ENCODE measurements at places on chromosomes 13 and 19. TPM values are rescaled to one million over a fixed set of nuclear protein-coding genes. Genes with fewer than 3 reads are reported as not detected.

Gene ZNF440
- polyA plus RNA-seq: 15.6 TPM

DNA sequence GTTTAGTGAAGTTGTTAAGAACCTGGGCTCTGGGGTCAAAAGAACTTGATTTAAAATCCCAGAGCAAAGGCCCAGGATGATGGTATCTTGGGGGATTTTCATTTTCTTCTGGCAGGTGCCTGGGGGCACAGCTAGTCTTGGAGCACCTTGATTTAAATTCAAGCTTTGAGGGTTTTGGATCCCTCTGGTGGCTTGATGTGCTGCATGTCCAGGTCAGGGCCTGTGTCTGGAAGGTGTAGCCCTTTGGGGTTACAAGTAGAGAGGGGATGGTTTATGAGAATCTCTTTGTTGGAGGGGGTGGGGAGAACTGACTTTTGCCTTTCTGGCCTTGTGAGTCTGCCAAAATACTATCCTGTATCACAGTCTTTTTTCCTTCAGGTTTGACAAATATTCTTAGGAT is 55.8 kb downstream of the AKAP11 start:
- DNase-seq: no peak

- no peak for DNase-seq
These were observed 225.4 kb downstream of the PCCA start for GRCh38 chr13:100314132-100314910.

DNA sequence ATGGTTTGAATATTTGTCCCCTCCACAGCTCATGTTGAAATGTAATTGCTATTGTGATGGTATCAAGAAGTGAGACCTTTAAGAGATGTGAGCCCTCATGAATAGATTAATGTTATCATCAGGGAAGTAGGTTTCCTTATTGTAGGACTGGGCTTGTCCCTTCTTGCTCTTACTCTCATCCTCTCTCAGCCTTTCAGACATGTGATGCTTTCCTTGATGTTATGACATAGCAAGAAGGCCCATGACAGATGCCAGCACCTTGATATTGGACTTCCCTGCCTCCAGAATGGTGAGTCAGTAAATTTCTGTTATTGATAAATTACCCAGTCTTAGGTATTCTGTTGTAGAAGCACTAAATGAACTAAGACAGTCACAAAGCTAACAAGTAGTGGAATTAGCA is 5.7 kb upstream of the ZMYM2 start:
- no peak for DNase-seq

DNA sequence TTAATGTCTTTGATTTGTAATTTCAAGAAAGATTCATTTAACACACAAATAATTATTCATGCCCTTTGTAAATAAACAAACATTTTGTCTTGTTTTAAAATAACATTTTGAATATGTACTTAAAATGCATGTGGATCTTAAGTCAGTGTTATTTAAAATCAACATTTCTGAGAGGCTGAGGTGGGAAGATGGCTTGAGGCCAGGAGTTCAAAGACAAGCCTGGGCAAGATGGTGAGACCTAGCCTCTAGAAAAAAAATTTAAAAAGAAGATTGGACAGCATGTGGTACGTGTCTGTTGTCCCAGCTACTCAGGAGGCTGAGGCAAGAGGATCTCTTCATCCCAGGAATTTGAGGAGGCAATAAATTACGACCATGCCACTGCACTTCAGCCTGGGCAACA is 1268.2 kb downstream of the SLITRK1 start:
- no peak for DNase-seq

DNA sequence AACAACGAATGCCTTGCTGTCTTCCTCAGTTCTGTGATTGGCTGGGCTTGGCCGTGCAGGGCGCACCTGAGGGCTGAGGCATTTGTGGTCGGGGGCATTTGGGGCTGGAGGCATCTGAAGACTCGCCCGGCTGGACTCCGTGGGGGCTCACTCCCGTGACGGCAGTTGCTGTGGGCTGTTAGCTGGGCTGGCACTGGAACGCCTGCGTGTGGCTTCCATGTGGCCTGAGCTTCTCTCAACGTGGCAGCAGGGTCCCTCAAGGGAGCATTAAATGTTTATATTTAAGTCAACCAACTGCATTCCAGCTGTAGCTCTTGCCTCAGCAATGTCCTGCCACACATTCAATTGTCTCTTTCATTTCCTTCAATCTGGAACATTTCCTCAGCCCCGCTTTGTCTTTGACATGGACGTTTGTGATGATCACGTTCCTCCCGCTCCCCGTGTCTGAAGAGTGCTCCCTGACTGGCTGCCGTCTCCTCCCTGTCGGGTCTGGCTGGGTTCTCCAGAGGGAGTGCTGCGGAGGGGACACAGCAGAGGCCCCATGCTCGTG is 21.0 kb downstream of the CCDC8 start:
- no peak for DNase-seq

DNA sequence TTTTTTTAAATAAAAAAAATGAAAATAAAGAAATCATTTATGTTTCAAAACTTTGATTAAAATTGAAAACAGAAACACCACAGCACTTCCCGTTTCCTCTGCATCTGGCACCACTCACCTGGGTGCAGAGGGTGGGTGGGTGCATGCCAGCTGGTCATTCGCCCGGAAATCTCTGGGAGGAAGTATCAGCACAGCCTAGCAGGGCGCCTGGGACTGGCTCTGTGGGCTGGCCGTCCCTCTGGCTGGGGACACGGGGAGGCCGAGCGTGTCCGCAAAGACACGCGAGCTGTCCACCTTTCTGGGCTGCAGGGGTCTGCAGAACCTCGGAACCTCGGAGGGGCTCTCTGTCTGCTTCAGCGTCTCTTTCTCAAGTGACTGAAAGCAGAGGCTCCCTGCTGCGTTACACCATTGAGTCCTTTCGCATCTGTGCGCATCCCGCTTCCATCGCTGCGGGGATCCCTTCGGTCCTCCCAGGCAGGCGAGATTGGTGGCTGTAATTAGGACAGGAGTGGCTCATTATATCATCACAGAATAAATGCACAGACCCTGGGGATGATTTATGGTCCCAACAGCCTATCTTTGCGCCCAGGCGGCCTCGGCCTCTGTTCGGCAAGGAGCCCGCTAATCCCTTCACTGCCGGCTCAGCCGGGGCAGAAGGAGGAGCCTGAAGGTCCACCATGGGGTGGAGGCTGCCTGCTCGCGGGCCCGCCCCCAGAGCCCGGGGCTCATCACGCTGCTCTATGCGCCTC is 17.2 kb downstream of the CRTC1 start:
- DNase-seq: no peak

DNA sequence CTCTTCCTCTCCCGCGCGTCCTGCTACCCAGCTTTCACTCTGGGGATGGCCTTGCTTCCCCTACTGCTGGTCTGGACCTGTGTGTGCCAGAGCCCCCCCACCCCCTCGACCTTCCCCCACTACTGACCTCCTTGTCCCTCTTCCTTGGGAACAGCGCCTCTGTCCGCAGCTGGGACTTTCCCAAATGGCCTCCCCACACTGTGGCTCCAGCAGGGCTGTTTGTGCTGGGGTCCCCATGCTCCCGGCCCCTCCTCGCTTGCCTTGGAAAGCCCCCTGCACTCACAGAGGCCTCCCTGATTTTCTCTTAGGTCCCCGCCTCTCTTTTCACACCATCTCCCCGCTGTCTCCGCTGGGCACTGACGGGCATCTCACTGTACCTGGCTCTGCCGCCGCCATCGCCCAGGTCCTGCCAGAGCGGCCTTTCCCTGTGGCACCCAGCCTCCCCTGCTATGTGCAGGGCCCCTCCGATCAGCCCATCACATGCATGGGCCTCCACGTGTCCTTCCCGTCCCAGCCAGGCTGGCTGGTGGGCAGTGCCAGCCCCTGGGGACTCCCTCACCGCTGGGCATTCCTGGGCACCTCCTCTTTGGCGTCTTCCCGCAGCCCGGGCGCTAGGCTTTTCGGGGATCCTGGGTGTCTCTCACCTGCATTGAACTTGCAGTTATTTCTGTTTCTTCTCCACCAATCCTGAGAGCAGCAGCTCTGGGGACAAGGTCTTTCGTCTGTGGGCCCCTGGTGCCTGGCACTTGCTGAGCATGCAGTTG is 118.7 kb downstream of the ATP11A start:
- no peak for DNase-seq

Gene KEAP1
- 75.2 TPM for polyA plus RNA-seq

Gene ATP8B3
- 0.56 TPM for polyA plus RNA-seq

- no peak for DNase-seq
These were observed 300.1 kb downstream of the TBC1D4 start for GRCh38 chr13:75181906-75182305.

- no peak for DNase-seq
These were observed 9.5 kb downstream of the ARRDC2 start for GRCh38 chr19:18017275-18018083.

- DNase-seq: no peak
These were observed 5.8 kb upstream of the POMP start for GRCh38 chr13:28653111-28653510.

DNA sequence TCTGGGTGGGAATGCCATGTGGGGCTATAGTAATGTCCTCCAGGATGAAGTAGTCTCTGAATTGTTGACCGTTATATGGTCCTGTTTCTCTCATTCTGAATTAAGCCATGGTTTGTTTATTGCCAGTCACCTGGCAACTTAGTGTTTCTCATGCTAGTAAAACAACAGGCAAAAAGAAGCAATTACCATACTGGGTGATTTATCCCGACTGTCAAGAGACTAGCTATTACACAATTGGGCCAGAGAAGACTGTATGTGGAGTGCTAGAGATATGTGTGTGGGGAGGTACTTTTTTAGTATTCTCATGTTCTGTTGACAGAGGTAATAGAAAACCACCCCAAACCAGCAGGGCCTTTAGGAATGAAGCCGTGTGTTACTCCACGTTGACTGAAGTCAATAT is 258.2 kb downstream of the TDRD3 start:
- DNase-seq: peak; percentile 50

- no peak for DNase-seq
These were observed 108.7 kb upstream of the UBL3 start for GRCh38 chr13:29959086-29959485.

GRCh38 chr13:90696656-90697055 is 650.8 kb upstream of the MIR17HG start:
- no peak for DNase-seq

- no peak for DNase-seq
These were observed 10.1 kb upstream of the MBNL2 start for GRCh38 chr13:97212004-97212403.

DNA sequence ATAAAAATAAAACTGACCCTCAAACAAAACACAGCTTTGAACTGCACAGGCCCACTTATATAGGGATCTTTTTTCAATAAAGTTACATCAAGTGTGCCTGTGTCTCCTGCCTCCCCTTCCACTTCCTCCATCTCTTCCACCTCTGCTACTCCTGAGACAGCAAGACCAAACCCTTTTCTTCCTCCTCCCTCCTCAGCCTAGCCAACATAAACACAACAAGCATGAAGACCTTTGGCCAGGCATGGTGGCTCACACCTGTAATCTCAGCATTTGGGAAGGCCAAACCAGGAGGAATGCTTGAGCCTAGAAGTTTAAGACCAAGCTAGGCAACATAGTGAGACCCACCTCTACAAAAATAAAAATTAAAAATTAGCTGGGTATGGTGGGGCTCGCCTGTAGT is 72.6 kb downstream of the ELF1 start:
- DNase-seq: no peak

GRCh38 chr19:23823952-23824389 is 65.3 kb upstream of the ZNF681 start:
- DNase-seq: no peak

DNA sequence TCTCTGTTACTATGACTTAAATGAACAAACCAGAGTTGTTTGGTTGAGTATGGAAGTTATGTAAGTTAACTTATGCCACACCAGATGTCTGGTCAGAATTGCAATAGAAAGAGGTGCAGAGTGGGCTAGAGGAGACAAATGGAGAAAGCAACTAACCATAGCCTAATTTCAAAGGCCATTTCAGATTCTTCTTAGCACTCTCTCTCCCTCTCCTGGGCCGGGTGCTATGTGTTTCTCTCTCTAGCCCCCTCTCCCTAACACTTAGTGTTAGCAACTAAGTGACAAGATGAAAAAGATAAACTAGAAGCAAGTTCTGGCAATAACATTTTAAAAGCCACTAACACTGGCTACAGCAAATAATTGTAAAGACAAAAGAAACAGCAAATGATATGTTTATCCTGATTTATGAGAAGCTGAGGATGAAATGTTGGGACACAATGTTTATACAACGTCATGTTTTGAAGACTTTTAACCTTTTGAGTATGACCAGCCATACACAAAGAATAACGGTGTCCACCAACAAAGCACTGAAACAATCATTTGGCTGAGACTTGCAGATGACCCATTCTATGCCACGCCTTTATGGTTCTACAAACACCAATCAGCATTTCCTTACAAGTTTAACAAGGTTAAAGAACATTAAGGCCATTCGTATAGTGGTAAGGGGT is 18.6 kb downstream of the SERPINE3 start:
- DNase-seq: no peak

DNA sequence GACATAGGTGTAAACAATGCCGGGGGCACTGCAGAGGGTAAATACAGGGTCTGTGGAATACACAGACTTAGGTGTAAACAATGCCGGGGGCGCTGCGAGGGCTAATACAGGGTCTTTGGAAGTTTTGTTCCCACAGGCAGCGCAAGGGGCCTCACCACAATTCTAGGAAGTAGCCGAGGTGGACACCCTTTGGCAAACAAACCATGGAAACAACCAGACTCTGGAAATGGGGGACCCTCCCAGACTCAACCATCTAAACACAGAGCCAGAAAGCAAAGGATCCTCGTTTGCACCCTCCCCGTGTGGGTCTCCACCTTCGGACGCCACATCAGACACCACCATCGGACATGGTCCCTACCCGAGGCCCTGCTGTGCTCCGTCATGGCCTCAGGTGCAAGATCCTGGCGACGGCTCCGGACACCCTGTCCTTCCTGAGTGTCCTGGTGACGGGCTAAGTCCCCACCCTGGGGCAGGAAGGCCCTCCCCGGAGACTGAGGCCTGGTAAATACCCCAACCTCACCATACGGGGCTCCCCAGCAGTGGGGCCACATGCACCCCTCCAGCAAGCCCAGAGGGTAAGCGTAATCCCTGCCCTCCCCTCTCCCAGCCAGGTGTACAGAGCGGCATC is 16.7 kb upstream of the PLPP2 start:
- DNase-seq: no peak

- DNase-seq: peak; percentile 8
These were observed 4.9 kb upstream of the TNFSF14 start for GRCh38 chr19:6674868-6675305.

- DNase-seq: peak; percentile 75
These were observed 1.5 kb upstream of the ELOF1 start for GRCh38 chr19:11560404-11561051.

Gene ZNF540
- polyA plus RNA-seq: 3.1 TPM

- no peak for DNase-seq
These were observed 762.1 kb upstream of the ARGLU1 start for GRCh38 chr13:107329991-107330390.

DNA sequence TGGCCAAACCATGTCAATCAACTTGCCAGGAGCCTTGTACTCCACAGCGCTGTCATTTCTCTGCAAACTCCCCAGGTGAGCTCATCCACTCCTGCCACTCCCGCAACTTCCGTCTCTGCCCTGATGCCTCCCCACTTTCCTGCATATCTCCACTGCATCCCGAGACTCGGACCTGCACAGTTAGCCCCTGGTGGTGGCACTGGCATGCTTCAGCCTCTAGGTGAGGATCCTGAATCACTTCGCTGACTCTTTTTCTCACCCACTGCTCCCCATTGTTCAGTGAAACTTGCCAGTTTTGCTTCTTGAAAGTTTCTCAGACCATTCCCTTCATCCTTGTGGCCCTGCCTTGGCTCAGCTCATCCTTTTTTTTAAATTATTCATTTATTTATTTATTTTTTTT is 3.4 kb upstream of the CTU1 start:
- DNase-seq: no peak

Data from renal cortex interstitium (tissue), 15 donors.